Effector memory CD4-positive, alpha-beta T cell (primary cell): ENCODE measurements at places on chromosomes 4 and X.

DNA sequence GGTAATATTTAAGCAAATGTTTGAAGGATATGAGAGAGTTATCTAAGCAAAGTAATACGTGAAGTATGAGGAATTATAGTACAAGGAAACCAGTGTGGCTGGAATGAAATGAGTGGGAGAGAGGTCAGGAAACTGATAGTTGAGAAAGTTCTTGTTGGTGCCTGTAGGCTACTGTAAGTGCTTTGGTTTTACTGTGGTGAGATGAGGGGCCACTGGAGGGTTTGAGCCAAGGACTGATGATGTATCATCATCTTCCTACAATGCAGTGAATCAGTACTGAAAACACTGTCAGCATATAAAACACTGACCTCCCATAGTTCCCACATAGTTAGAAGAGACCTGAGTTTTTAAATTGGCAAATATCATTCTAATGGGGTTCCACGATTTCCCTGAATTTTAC, 367.5 kb upstream of the CTSO start:
- H3K27me3 ChIP-seq: no peaks in the 10 kb centered on the region
- no peaks in the 10 kb centered on the region for H3K36me3 ChIP-seq
- no peaks in the 10 kb centered on the region for H3K4me1 ChIP-seq
- no peak overlapping the region for H3K4me3 ChIP-seq
- DNase-seq: no peak
- H3K27ac ChIP-seq: no peak overlapping the region

- H3K4me3 ChIP-seq: no peak overlapping the region
- no peak overlapping the region for H3K27ac ChIP-seq
- DNase-seq: no peak
- H3K27me3 ChIP-seq: peaks cover 18% of the 10 kb centered on the region
- H3K4me1 ChIP-seq: peaks cover 32% of the 10 kb centered on the region
Observed at GRCh38 chr4:797066-797465, 28.9 kb downstream of the CPLX1 start.

- peaks cover 3% of the 10 kb centered on the region for H3K4me1 ChIP-seq
- no peak overlapping the region for H3K27ac ChIP-seq
- H3K4me3 ChIP-seq: no peak overlapping the region
- no peaks in the 10 kb centered on the region for H3K27me3 ChIP-seq
- peaks cover 13% of the 10 kb centered on the region for H3K36me3 ChIP-seq
- no peak for DNase-seq
Observed at GRCh38 chr4:16205298-16206164, 20.7 kb downstream of the TAPT1 start.

DNA sequence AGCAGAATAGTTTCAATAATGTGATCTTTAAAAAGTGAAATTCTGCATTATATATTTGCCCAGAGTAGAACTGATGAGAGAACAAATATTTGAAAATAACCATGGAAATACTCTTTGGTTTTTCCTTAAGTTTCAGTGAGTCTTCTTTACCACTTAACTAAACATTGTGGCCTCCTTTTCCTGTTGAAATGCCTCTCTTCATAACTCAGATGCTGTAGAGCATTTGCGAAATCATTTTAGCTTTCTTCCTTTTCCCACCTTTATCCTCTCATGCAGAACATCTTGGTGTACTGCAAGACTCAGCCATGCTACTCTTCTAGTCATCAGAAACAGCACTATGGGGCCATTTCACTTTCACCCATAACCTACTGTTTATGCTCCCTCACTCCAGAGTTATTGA, 48.2 kb downstream of the CASK start:
- no peaks in the 10 kb centered on the region for H3K4me1 ChIP-seq
- no peak for DNase-seq
- no peak overlapping the region for H3K4me3 ChIP-seq
- no peak overlapping the region for H3K27ac ChIP-seq
- no peaks in the 10 kb centered on the region for H3K27me3 ChIP-seq

DNA sequence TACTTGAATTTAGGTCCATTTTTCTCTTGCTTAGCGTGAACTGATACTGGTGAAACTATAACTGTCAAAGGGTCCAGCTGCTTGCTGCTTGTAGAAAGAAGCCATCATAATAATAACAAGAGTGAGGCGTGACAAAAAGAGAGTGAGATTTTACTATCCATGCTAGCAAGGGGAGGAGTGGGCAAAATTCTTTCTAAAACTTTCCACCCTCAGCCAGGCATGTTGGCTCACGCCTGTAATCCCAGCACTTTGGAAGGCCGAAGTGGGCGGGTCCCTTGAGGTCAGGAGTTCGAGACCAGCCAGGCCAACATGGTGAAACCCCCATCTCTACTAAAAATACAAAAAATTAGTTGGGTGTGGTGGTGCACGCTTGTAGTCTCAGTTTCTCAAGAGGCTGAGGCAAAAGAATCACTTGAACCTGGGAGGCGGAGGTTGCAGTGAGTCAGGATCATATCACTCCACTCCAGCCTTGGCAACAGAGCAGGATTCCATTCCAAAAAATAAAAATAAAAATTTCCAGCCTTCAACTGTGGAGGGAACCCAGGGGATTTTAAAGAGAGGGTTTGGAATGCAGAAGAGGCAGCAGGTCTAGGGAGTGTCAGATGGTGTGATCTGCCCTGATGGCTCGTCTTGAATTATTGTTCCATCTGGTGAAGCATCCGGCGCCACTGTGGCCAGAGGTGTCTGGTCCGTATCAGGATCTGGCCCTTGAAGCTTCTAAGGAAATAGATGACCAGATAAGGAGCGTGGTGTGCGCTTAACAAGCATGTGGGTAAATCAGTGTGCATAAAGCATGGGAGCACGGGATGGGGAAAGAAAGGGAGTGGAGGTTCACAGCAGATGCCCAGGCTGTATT, 51.8 kb downstream of the LRP2BP start:
- H3K36me3 ChIP-seq: peaks cover 4% of the 10 kb centered on the region
- no peak for DNase-seq
- H3K4me3 ChIP-seq: no peak overlapping the region
- no peaks in the 10 kb centered on the region for H3K27me3 ChIP-seq
- H3K27ac ChIP-seq: no peak overlapping the region
